Right ventricle myocardium superior (tissue), 1 donor: ENCODE measurements at places on chromosomes 7 and 10. TPM values are rescaled to one million over a fixed set of nuclear protein-coding genes. Genes with fewer than 3 reads are reported as not detected.
A peak's percentile ranks its signal among the peaks of the same experiment; 100 is the strongest.

Gene RPEL1
- total RNA-seq, result not detected

Gene RASA4B
- total RNA-seq, result 9.3 TPM

Gene VAX1
- total RNA-seq, result not detected

Gene SPDYE8
- not detected for total RNA-seq

Gene CPED1
- total RNA-seq, result 26.2 TPM

Gene CCDC172
- not detected for total RNA-seq

Gene PPP1R9A
- 22.6 TPM for total RNA-seq

Gene ACTR3C
- total RNA-seq, result 2.9 TPM

Gene MRPS24
- total RNA-seq, result 200 TPM

GRCh38 chr10:110336111-110336721 is 31.5 kb upstream of the SMNDC1 start:
- DNase-seq, result no peak

DNA sequence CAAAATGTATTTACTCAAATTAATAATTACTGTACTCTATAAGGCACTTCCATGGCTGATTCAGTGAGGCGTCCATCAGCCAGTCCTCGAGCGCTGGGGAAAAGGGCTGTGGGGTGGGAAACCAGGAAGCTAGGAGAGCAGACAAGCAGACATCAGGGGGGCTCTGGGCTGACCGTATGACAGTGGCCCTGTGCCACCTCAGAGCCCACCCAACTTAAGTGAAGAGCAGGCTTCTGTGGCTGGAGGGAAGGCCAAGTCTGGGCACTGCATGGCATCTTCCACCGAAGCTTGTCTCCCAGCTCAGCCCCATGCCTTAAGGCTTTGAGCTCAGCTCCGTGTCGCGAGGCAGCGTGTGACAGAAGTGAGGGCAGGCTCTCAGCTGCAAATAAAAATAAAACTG is 464.5 kb upstream of the ZMIZ1 start:
- no peak for DNase-seq

GRCh38 chr7:108026116-108026515 is 23.2 kb upstream of the LAMB1 start:
- DNase-seq, result no peak

DNA sequence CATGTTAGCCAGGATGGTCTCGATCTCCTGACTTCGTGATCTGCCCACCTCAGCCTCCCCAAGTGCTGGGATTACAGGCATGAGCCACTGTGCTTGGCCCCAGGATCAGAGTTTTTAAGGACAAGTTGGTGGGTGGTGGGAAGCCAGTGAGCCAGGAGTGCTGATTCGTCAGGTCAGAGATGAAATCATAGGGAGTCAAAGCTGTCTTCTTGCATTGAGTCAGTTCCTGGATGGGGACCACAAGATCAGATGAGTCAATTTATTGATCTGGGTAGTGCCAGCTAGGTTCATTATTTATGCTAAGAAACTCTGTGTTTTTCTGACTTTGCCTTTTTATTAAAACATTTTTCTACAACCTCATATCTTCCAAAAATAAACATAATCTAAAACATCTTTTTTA is 423.8 kb downstream of the ARL4A start:
- DNase-seq, result no peak

DNA sequence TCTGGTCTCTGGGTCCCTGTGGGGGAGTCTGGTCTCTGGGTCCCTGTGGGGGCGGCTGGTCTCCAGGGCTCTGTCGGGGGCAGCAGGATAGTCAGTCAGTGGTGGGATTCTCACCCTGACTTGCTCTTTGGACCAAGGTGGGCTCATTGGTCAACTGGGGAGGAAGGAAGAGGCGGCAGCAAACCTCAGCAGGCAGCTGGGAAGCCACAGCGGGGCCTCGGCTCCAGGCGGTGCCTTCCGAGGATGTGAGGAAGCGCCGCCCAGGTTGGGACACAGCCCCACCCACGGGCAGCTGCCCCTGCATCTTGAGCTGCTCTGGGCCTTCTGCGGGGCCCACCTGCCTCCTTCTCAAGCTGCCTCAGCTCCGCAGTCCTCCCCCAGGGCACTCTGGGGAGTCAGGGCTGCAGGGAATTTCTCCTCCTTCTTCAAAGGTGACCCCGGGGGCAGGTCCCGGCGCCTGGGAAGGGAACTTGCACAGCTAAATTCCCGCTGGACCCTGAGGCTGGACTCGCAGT is 20.4 kb upstream of the KNDC1 start:
- DNase-seq, result peak; percentile 38

DNA sequence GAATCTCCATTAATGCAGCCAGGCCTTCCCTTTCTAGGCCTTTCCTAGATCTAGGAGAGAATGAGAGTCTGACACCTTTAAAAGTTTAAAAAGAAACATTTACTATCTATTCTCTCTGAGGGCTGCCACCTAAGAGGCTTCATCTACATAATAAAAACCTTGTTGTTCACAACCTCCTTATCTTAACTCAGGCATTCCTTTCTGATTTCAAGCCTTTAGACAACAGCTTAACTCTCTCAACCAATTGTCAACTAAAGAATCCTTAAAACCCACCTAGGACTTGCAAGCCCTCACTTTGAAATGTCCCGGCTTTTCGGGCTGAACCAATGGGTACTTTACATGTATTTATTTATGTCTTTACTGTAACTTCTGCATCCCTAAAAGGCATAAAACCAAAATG is 64.3 kb upstream of the RET start:
- no peak for DNase-seq

- DNase-seq, result no peak
Observed at GRCh38 chr10:612696-613095, 76.8 kb downstream of the DIP2C start.

DNA sequence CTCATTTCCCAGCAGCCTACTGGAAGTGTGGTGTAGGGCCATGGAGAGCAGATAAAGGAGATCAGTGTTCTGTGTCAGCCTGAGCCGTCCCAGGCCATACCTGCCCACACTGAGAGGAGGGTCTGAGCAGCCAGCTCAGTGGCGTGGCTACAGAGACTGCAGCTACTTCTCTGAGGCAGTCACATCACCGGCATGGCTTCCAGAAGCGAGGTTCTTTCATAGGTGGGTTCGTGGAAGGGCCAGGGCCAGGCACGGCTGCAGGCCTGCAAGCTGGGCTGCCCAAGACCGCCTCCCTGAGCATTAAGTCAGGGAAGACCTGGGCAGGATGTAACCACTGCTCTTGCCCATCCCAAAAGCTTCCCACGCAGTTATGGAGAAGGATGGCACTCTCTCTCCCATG is 34.9 kb downstream of the LDB3 start:
- peak; percentile 41 for DNase-seq

GRCh38 chr10:110268971-110269370 is 35.7 kb downstream of the SMNDC1 start:
- no peak for DNase-seq

- DNase-seq, result no peak
Observed at GRCh38 chr10:70055550-70055949, 2.9 kb downstream of the MACROH2A2 start.

- DNase-seq, result peak; percentile 76
Observed at GRCh38 chr10:117005026-117005526, at the start of gene SHTN1. Gene SHTN1 (minus strand): TSS chr10:117005187. CDS start chr10:117005079, 108 bp downstream.

- no peak for DNase-seq
Observed at GRCh38 chr7:32890793-32891042, 842 bp downstream of the KBTBD2 start.

DNA sequence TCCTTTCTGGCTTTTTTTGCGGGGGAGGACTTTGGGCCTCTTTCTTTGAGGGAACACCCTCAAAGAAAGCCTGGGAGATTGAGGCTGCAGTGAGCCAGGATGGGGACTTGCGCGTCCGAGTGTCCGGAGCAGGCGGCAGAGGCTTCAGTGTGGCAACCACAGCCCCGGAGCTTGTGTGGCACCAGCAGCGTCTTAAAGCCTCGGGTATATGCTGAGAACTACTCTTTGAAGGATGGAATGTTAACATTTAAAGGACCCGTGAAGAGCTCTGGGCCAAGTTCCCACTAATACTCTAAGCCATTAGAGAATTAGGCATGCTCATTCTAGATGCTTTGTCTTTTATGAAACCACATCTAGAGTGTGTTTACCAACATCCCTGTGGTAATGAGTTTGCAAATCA is 168.2 kb downstream of the SEPTIN7 start:
- DNase-seq, result no peak

DNA sequence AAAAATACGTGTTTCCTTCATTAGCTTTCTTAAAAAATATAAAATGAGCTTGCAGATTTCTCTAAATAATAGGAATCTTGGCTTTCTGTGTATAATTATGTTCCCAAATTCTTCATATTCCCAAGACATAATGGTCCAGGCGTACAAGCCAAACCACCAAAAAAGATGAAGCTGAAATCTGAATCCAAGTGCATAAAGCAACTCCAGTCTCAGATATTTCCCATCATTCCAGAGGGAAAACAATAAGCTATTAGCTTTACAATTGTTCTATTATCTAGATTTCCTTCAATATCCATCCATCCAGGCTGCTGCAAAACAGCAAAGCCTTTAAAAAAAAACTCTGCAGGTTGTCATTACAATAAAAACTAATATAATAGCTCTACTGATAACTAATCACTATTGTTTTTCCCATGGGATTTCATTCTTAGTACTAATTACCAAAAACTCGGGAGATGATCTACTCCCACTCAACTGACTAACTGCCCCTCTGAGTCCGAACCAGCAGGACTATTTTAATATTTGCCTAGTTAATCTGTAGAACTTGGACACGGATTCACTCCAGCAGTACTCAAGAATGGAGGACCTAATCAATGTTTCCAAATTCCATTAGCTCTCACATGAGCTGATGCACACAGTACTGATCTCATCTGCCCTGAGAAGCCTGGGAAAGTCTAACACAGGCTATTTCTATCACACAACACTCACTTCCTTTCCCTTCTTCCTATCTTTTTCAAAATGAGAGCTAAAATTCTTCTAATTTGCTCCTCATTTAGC is 108.9 kb upstream of the ASAH2 start:
- no peak for DNase-seq

DNA sequence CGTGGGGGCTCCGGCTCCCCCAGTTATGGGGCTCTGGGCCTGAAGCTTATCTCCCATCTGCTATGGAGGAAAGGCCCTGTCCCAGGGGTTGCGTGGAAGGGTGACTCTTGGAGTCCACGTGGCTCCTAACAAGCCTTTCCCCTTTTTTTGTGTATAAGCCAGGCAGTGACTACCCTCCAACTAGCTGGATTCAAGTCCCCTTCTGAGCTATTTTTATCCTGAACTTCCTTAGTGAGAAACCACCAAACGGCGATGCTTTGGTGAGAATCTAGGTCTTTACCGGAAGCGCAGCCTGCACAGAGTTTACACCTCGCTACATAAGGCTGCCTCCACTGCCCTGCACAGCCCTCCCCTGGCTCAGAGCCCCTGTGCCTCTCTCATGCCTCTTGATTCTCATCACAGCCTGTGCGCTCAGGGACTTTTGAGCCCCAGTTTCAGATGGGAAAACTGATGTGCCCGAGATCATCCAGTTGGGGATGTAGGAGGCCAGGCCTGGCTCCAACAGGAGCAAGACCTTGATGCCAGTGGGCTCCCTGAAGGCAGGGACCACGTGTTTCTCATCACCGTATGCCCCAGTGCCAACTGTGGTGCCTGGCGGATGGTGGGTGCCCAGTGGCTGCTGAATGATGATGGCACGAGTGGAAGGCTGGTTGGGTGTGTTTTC is 102.3 kb upstream of the PPIF start:
- no peak for DNase-seq

DNA sequence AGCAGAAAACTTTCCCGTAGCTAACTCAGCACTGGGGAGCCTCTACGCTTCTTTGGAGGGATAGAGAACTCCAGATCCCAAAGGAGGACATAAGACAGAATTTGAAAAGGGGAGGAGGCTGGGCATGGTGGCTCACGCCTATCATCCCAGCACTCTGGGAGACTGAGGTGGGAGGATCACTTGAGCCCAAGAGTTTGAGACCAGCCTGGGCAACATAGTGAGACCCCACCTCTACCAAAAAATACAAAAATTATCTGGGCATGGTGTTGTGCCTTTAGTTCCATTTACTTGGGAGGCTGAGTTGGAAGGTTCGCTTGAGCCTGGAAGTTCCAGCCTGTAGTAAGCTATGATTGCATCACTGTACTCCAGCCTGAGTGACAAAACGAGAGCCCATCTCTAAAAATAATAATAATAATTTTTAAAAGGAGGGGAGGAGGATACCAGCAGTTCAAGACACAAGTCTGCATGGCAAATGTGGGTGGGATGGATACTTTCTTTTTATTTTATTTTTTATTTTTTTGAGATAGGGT is 165.9 kb upstream of the SH2B2 start:
- no peak for DNase-seq

DNA sequence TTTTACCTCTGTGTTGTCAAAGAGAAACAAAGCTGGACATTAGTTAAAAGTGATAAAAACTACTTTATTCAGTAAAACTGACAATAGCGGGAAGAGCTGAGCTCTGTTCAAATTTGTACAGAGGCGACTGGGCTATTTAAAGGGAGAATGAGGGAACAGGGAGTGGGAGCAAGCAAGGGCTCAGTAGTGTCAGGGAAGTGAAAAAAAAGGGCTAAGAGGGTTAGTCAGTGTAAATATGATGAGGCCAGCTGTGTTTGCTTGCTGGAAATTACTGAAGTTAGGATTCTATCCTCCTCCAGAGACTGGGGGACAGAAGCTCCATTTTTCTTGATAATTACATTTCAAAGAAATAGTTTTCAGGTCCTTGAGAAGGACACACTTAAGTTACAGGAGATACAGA is 232.5 kb downstream of the SH2D4B start:
- DNase-seq, result no peak

- DNase-seq, result no peak
Observed at GRCh38 chr10:71344154-71344925, 25.3 kb downstream of the SLC29A3 start.

GRCh38 chr10:75861582-75861981 is 430.2 kb downstream of the LRMDA start:
- no peak for DNase-seq
